T-helper 9 cell (primary cell): ENCODE measurements at places on chromosomes 7 and 10.

GRCh38 chr10:131453721-131454634, 142.5 kb upstream of the TCERG1L start:
- peak; percentile 34 for DNase-seq

- DNase-seq = no peak
These were observed 786 bp upstream of the CNOT4 start for GRCh38 chr7:135510592-135511183.

- DNase-seq = peak; percentile 5
These were observed 15.1 kb downstream of the LSMEM1 start for GRCh38 chr7:112495810-112496462.

- no peak for DNase-seq
These were observed 112.0 kb downstream of the ANK3 start for GRCh38 chr10:60277656-60278055.

DNA sequence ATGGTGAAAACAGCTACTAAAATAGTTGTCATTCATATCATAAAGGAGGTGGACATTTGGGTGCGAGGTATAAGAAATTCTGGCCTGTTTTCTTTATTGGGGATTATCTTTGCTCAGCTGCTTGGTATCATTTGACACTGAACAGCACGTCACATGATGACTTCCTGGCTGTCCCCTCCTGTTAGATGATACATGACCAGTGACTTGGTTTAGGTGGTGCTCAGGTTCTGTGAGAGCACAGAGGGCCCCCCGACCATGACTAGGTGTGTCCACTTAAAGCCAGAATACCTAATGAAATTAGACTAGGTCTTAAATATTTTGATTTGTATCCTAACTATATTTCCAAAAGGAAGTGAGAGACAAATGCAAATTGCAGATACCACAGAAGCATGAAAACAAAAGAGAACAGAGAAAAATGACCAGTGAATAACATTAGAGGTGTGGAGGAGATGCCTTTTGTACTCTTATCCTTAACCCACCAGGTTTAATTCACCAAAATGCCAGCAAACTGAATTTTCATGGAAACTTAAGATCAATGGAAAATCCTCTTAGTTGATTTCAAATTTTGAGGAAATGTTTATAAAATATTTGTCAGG, 50.6 kb upstream of the GJD4 start:
- DNase-seq = no peak

- no peak for DNase-seq
These were observed 147.0 kb upstream of the FAM20C start for GRCh38 chr7:45106-46090.

- no peak for DNase-seq
These were observed 1066.7 kb downstream of the GRM8 start for GRCh38 chr7:126185959-126186580.

GRCh38 chr7:158165711-158166110, 421.9 kb downstream of the PTPRN2 start:
- no peak for DNase-seq

GRCh38 chr10:103617602-103618385, 124.3 kb downstream of the NEURL1 start:
- no peak for DNase-seq

DNA sequence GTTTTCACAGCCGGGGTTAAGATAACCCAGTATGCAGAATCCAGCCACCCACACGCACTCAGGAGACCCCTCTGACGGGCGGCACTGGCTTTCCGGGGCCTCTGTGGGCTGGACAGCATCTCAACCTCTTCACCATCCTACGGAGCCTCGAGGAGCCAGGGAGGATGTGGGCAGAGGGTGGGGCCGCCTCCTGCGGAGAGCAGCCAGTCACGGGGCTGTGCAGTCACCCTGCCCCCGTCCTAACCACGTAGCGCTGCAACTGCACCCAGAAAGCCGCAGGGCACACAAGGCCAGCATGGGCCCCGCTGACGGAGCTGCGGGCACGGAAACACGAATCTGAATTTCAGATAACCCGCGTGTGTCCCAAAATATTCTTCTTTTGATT, 270.3 kb downstream of the ELFN1 start:
- DNase-seq = peak; percentile 85

- no peak for DNase-seq
These were observed 175.3 kb upstream of the BET1 start for GRCh38 chr7:94179466-94179865.

GRCh38 chr10:94608559-94608958, 63.0 kb downstream of the HELLS start:
- DNase-seq = no peak

DNA sequence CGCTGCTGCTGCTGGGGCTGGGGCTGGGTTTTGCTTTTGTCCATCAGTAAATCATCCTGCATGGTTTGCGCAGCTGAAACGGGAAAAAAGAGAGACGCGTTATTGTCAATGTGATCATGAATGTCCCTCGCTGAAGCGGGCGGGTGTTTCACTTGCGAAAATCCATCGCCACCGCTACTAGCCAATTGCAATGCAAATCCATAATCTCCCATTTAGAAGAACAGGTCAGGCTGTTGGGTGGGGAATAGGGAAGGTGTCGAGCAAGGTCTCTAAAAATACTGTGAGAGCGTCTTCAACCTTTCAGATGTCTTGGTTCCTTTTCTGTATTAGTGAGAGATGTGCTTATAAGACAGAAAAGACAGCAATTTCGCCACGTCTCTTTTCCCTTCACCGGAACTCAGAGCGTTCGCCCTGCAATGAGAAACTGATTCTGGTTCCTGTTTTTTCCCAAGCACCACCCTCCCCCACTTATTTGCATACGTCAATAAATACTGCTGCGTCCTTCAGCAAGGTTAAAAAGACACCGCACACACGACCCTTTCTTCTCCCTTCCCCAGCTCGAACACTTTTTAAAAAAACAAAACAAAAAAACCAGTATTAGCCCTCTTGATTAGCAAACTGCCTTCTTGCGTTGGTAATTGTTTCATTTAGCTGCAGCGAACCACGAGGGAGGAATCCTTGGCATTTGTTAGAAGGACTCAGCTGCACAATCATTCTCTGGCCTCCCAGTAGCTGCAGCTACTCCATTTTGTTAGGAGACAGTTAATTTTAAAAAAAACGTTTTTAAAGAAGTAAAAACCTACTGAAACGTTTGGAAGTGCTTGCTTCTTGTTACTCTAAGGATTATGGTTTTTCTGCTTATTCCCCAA, 50.4 kb downstream of the CPEB3 start:
- peak; percentile 3 for DNase-seq

GRCh38 chr7:68256295-68256694, 1259.7 kb downstream of the TYW1 start:
- DNase-seq = no peak

DNA sequence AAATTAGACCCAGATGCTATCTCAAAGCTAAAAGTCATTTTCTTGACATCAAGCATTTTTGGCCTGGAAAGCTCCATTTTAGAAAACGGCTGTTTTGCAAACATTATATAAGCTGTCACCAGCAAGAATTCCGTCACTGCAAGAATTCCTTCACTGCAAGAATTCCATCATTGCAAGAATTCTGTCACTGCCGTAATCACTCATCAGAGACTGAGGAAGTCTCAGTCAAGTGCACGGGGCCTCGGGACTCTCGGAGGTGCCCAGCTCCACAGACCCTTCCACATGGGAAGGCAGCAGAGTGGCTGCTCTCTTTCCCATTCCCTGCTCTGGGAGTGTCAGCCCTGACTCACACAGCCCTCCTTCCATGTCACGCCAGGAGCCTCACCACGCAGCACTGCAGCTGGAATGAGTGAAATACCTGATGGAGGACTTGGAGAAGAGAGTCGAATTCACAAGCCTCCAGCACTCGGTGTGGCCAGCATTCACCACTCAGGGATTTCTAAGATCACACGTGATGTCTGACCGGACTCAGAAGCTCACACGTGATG, 168.3 kb downstream of the PTPRN2 start:
- no peak for DNase-seq
